ENCODE measurements at places on chromosomes 1 and 21.

DNA sequence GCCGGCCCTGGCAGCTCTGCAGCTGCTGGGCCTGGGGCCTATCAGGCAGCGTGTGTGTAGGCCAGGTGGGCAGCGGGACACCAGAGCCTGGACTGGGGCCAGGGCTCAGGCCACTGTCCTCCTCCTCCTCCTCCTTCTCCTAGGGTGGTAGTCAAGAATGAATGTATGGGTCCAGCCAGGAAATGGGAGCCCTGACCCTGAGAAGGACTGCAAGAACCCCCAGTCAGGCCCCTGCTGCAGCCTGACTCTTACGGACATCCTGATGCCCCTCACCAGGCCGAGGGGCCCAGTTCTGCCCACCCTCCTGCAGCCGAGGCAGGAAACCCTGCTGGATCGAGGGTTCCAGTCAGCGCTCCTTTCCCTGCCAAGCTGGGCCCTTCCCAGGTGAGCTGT lies 3.5 kb downstream of the SLFNL1 start:
- DNase-seq = no peak

DNA sequence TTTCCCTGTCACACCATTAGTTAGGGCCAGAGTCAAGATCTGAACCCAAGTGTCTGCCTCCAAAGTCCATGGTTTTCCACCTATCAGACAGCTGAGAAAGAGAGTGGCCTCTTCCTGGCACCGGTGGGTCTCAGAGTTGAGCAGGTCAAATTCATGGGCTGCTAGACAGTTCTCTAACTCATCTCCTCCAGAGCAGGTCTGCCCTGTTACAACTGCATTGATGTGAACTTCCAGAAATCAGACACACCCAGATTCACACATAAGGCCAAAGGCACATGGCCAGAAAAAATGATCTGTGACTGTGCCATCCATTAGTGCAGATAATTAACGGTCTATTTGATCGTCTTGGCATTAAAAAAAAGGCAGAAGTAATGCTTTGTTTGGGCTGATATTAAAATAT lies 17.5 kb downstream of the SMIM12 start:
- DNase-seq = no peak

- no peak for DNase-seq
Observed at GRCh38 chr21:15534450-15534886, 195.3 kb upstream of the USP25 start.

- DNase-seq = no peak
Observed at GRCh38 chr1:209926045-209926444, 12.0 kb upstream of the SYT14 start.

- DNase-seq = no peak
Observed at GRCh38 chr1:226630592-226630991, 82.0 kb downstream of the STUM start.

GRCh38 chr1:82219841-82220240 lies 419.1 kb downstream of the ADGRL2 start:
- no peak for DNase-seq

DNA sequence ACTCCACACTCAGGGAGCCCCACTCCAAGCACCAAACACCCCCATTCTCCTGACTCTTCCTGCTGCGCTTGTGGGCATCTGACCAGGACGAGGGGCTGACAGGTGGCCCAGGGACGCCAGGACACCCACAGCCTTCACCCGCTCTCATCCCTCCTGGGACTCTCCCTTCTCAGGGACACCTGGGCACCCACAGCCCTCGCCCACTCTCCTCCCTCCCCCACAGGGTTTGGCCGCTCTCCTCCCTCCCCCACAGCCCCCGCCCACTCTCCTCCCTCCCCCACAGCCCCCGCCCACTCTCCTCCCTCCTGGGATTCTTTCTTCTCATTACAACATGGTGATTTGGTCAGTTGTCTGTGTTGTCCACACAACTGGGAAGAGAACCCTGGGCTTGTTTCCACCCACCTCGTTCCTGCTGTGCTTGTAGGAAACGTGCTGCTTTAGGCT lies 43.4 kb downstream of the PRDM15 start:
- DNase-seq = no peak

GRCh38 chr1:66346057-66346795 lies 187.7 kb upstream of the SGIP1 start:
- no peak for DNase-seq

- DNase-seq = no peak
Observed at GRCh38 chr1:204572923-204573922, 57.0 kb downstream of the MDM4 start.

DNA sequence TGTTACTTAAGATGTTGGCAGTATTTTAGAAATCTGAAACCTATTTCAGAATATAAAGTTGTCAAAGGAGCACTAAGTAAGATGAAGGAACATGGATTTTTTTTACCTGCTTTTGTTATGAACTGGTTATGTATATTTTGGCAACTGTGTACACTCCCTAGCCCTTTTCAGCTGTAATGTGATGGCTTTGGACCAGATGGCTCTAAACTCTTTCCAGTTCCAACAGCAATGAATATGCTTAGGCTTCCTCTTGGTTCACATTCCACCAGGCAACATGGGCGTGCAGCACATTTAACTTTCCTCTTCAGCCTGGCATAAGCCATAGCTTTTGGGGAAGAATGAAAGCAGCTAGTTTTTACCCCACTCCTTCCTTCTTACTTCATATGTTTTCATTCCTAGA lies 95.6 kb upstream of the ADAMTS5 start:
- no peak for DNase-seq

GRCh38 chr1:106746448-106747085 lies 309.9 kb upstream of the PRMT6 start:
- DNase-seq = no peak

DNA sequence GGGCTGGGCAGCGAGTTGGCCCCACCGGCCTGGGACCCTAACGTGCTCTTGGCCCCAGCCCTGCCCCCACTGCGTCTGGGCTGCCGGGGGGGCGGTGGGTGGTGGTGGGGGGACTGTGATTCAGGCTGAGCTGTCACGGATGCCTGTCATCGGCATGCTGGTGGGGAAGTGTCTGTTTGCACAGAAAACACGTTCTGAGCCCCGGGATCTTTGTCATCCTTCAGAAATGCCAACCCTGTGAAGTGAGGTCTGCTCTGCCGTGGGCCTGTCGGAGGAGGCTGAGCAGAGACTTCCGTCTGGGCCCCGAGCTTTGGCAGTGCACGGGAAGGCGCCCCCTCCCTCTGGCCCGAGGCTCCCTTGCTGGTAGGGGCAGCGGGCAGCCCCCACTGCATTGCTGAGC lies 24.3 kb upstream of the PLCH2 start:
- no peak for DNase-seq

DNA sequence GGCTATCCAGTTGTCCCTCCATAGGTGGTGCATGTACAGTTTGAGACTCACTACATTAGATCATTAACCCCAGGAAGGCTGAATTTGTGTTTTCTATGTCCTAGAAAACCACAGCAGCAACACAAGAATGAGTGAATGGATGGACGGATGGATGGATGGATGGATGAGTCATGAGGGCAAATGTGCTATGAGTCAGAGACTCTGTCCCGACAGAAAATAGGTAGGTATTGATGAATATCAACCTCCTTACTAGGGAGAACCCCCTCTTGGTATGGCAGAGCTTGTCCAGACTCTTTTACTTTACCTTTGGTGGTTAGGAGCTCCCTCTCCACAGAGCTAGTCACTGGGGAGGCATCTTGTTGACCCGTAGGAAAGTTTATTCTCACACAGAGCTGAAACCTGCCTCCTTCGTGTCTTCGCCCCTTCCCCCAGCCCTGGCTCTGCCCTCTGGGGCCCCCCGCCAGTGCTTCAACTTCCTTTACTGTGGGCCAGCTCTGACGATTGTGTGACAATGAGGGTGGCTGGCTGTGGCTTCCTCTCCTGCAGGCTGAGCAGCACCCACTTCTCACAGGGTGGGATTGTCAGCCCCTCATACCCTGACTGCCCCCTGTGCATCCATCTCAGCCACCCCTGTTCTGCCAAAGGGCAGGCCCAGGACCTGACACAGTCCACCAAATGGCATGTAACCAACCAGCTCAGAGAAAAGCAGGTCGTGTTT lies 145.2 kb downstream of the FOXD2 start:
- no peak for DNase-seq

DNA sequence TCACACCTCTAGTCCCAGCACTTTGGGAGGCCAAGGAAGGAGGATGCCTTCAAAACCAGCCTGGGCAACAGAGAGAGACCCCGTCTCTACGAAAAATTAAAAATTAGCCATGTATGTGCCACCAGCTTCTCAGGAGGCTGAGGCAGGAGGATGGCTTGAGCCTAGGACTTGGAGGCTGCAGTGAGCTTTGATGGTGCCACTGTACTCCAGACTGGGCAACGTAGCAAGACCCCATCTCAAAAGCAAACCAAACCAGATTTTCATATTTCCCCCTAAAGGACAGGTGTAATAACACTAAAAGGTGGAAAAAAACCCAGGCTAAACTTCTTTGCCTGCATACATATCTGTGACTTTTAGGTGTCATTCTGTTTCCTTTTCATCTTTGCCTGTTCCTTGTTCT lies 3.7 kb downstream of the UCK2 start:
- no peak for DNase-seq

GRCh38 chr1:79982211-79982610 lies 975.7 kb upstream of the ADGRL4 start:
- DNase-seq = no peak

DNA sequence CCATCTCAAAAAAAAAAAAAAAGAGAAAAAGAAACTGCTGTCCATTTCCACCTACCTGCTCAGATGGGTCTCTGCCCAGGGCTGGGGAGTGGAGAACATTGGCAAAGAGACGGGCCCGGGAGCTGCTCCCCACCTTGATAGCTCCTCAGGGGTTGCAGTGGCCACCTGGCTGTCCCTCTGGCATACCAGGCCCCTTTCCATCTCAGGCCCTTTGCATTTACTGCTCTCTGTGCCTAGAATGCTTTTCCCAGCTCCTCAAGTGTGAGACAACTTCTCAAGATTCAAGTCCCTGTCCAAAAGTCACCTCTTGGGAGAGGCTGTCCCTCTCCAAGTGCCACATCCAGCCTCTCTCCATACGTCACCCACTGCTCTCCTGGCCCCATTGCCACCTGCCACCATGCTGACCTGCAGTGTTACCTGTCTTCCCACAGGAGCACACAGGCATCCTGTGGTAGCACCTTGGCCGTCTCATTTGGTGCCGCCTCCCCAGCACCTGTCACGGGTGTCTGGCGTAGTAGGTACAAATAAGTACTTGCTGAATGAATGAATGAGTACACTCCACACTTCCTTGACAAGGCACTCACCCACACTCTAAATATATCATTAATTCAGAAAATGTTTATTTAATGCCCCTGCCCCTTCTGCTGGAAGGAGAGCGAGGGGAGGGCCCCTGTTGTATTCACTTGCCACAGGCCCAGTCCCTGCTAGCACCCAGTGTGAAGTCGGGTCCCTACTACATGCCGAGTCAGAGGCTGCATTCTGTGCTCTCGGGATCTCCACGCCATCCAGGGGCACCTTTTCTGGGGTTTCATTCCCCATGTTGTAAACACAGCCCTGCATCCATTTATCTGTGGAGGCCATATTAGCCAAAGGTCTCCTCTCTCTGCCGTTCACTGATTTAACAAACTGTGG lies 48.8 kb downstream of the DISP3 start:
- no peak for DNase-seq

DNA sequence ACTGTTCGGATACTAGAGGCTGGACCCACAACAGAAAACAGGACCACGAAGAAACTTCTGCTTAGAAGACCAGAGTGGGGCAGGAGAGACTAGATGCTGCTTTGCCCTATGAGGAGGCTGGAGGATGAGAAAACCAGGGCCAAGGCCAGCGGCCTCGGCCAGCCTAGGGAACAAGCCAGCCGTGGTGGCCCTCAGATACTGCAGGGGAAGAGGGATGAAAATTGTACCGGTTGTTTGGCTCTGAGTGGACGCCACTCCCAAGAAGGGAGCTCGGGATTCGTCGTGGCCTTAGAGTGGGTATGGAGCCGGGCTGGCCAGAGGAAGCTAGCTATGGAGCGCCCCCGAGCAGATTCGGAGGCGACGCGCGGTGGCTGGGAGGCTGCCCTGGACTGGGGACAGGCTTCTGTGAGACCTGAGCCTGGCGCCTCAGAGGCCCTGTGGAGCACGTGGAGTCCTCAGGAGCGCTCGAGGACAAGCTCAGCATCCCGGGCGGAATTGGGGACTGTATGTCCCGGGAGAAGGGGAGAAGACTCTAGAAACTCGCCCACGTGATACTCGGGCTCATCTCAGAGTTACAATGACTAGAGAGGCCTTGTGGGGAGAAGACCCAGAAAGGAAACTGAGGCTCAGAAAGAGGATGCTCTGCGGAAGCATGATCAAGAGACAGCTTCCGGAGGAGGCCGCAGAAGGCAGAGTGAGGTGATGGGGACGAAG lies 2.8 kb downstream of the PRRX1 start:
- DNase-seq = no peak

DNA sequence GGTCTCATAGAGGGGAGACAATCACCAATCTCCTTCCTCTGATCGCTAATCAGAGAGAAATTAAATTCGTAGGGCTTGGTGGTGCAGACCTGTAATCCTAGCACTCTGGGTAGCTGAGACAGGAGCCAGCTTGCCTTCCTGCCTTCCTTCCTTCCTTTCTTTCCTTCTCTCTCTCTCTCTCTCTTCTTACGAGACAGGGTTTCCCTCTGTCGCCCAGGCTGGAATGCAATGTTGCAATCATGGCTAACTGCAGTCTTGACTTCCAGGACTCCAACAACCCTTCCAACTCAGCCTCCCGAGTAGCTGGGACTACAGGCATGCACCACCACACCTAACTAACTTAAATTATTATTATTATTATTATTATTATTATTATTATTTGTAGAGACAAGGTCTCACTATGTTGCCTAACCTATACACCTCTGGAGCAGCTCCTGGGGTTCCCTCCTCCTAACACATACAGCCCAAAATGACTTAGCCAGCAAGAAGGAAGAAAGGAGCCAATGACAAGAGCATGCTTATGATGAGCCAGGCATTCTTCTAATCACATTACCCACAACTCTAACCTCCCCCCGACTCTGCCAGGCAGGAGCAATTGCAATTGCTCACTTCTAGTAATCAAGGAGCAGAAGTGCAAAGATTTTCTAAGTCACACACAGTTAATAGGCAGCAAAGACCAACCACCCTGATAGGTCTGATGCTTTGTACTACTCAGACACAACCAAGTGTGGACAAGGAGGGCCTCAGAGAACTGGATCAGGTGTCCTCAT lies 105.4 kb upstream of the F3 start:
- DNase-seq = no peak

GRCh38 chr1:152109998-152110294 lies 5.3 kb downstream of the TCHH start:
- DNase-seq = no peak

DNA sequence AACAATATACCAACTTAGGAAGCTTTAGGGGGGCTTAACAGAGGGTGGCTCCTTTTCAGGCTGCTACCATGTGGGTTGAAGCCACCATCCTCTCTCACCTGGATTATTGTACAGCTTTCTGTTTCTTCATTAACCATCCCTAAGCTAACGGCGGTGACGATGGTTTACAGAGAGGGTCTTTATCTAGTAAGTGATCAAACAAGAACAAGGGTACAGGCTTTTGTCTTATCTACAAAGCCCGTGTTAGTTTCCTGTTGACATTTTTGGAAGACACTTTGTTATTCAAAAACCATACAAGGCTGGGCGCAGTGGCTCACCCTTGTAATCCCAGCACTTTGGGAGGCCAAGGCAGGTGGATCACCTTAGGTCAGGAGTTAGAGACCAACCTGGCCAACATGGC lies 20.4 kb downstream of the SLC25A33 start:
- no peak for DNase-seq

- no peak for DNase-seq
Observed at GRCh38 chr1:3669971-3670431, 17.7 kb downstream of the TP73 start.

GRCh38 chr1:65092691-65093090 lies 55.3 kb upstream of the AK4 start:
- DNase-seq = no peak

Measured in activated T-cell treated with anti-CD3 and anti-CD28 coated beads, Interleukin-2, amount 50 U/mL, for 1 hour (primary cell).